Naive thymus-derived CD8-positive, alpha-beta T cell (primary cell): ENCODE measurements at places on chromosomes 5 and 9. TPM values are rescaled to one million over a fixed set of nuclear protein-coding genes. Genes with fewer than 3 reads are reported as not detected.

- H3K36me3 ChIP-seq = peaks cover 5% of the 10 kb centered on the region
- H3K4me3 ChIP-seq = no peak overlapping the region
- no peaks in the 10 kb centered on the region for H3K27me3 ChIP-seq
- H3K4me1 ChIP-seq = peaks cover 8% of the 10 kb centered on the region
- no peak overlapping the region for H3K27ac ChIP-seq
Observed at GRCh38 chr9:129291041-129291501, 113.0 kb upstream of the IER5L start.

- peak overlapping the region; percentile 53 for H3K27ac ChIP-seq
- H3K36me3 ChIP-seq = peaks cover 96% of the 10 kb centered on the region
- H3K4me3 ChIP-seq = peak overlapping the region; percentile 70
- no peak for DNase-seq
- H3K4me1 ChIP-seq = peaks cover 85% of the 10 kb centered on the region
Observed at GRCh38 chr5:179612577-179613459, 10.7 kb downstream of the HNRNPH1 start.

DNA sequence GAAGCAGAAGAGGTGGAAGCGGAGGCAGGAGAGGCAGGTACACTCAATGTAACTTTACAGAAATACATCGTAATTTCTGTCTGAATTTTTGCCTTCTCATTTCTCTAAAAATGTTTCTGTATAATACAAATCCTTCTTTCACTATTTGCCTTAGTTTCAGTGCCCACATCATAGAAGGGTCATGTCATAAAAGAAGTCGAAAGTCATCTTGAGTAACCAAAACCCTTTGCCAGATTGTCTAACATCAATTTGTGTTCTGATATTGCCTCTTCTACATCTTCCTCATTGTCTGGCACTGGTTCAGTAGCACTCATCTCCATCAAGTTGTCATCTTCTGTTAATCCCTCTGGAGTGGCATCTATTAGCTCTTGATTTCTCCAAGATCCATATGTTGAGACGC, 6.2 kb upstream of the CYFIP2 start:
- peak overlapping the region; percentile 92 for H3K27ac ChIP-seq
- no peaks in the 10 kb centered on the region for H3K27me3 ChIP-seq
- H3K4me3 ChIP-seq = peak overlapping the region; percentile 30
- H3K4me1 ChIP-seq = peaks cover 50% of the 10 kb centered on the region

The GHR gene
- not detected for total RNA-seq

DNA sequence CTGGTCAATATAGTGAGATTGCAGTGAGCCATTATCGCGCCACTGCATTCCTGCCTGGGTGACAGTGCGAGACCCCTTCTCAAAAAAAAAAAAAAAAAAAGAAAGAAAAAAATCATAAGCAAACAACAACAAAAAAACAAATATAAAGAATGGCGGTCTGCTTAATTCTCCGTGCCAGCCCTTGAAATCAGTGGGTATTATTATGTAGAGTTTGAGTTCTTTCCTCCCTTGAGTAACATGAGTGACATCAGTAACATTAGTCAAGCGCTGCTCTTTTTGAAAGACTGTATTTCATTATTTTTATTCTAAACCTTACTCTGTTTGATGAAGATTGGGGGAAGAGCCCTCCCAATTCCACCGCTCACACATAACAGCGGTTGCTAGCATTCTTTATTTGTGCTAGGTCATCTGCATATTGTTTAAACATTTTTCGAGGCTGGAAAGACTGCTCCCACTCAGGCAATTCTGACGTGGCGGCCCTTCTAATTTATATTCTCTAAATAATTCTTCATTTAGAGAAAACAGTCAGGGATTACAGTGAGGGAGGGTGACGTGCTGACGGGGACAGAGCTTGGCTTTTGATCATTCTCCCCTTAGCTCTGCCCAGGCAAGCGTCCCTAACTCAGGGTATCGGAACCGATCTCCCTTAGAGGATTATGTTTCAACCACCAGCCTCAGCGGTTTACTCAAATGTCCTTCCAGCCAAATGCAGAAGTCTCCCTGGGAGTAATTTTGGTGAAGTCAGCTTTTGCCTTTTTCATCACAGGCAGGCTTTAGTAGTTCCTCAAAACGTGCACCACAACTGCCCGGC, 860 bp upstream of the MARCHF6 start:
- H3K27ac ChIP-seq = peak overlapping the region; percentile 93
- H3K4me1 ChIP-seq = peaks cover 14% of the 10 kb centered on the region
- H3K36me3 ChIP-seq = no peaks in the 10 kb centered on the region
- H3K4me3 ChIP-seq = peak overlapping the region; percentile 95
- no peak for DNase-seq

DNA sequence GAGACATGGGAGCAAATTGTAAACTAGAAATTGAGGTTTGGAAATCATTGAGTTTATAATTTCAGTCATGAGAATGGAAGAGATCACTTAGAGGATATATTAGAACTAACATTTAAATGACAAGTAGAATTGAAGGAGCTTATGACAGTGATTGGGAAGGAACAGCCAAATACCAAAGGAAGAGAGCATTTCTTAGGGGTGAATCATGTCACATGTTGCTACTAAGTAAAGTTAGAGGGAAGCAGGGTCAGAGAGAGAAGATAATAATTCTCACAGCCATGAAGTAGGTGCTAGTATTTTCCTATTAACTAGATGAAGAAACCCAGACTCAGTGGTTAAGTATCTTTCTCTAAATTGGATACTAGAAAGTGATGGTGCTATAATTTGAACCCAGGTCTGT, 59.3 kb downstream of the COMMD10 start:
- no peaks in the 10 kb centered on the region for H3K27me3 ChIP-seq
- H3K36me3 ChIP-seq = peaks cover 10% of the 10 kb centered on the region
- DNase-seq = no peak
- H3K4me3 ChIP-seq = no peak overlapping the region

The ADAMTSL2 gene
- 0.66 TPM for total RNA-seq

- no peaks in the 10 kb centered on the region for H3K36me3 ChIP-seq
- no peak for DNase-seq
- peaks cover 6% of the 10 kb centered on the region for H3K27me3 ChIP-seq
- peak overlapping the region; percentile 30 for H3K4me3 ChIP-seq
- H3K27ac ChIP-seq = no peak overlapping the region
- peaks cover 8% of the 10 kb centered on the region for H3K4me1 ChIP-seq
Observed at GRCh38 chr9:128204858-128205257, 1.7 kb downstream of the DNM1 start.

The EIF4EBP3 gene
- total RNA-seq = 24.5 TPM

DNA sequence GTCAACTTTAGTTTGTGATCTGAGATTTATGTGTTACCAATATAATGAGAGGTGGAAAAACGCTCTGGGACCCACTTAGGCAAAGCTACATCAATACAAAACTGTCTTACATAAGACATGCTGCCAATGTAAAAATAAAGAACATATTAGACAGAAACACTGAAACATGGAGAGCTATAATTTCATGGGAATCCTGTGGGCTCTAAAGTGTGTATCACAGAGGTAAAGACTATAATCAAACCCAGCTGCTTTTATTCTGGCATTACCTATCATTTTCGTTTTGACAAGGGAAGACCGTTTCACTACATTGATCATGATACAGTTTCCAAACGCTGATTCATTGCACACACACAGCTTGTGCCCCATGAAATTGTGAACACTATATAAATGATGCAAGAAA, 400.5 kb upstream of the TUSC1 start:
- H3K27ac ChIP-seq = no peak overlapping the region
- H3K27me3 ChIP-seq = no peaks in the 10 kb centered on the region
- no peak for DNase-seq
- no peak overlapping the region for H3K4me3 ChIP-seq

- H3K4me3 ChIP-seq = no peak overlapping the region
- no peaks in the 10 kb centered on the region for H3K27me3 ChIP-seq
Observed at GRCh38 chr5:59097116-59097515, 514.2 kb downstream of the RAB3C start.

DNA sequence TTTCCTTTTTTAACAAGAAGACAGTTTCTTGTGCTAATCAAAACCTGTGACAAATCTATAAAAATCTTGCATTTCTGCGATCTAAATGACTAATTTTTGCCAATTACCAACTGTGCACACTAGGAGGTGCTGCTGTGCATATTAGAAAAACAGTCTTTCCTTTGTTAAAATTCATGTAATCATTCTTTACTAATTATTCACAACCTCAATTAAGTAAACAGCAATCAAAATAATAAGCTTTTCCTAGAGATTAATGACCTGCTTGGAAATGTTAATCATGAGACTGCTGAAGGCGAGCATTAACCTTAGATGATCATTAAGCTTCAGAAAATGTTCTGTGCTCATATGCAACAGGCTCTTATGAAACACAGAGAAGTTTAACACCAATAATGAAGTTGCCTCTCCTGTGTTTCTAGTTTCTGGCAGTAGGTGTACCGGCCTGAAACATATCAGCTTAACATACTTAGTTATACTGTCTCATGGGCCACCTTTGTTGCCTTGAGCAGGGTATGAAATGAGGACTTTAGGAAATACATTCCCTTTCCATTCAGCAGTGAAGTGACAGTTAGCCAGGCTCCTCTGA, 17.7 kb downstream of the RFESD start:
- H3K4me3 ChIP-seq = no peak overlapping the region
- peak; percentile 43 for DNase-seq
- H3K27me3 ChIP-seq = no peaks in the 10 kb centered on the region
- H3K36me3 ChIP-seq = no peaks in the 10 kb centered on the region

- DNase-seq = no peak
- H3K36me3 ChIP-seq = no peaks in the 10 kb centered on the region
- no peak overlapping the region for H3K4me3 ChIP-seq
Observed at GRCh38 chr5:169202969-169203368, 98.0 kb downstream of the SLIT3 start.

The ACER2 gene
- 4.5 TPM for total RNA-seq

GRCh38 chr9:89879276-89879675, 274.5 kb downstream of the GADD45G start:
- no peak overlapping the region for H3K27ac ChIP-seq
- H3K4me1 ChIP-seq = no peaks in the 10 kb centered on the region
- H3K36me3 ChIP-seq = no peaks in the 10 kb centered on the region
- H3K4me3 ChIP-seq = no peak overlapping the region
- H3K27me3 ChIP-seq = no peaks in the 10 kb centered on the region
- DNase-seq = no peak

DNA sequence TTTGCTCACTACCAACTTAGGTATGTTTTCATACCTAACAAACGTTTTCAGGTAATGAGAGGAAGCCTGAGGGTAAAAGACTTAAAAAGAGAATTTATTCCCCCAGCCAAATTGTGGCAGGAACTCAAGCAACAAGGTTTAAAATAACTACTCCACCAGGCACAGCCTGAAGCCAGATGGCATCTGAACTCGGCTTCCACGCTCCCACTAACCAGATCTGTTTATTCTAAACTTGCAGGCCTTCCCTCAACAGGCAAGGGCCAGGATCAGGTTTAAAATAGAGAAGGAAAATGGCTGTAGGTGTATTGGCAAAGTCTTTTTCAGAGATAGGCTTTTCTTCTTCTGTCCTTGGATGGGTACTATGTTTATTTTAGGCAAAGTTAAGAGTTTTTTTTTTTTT, 89.4 kb downstream of the OTULIN start:
- H3K36me3 ChIP-seq = peaks cover 12% of the 10 kb centered on the region
- H3K4me3 ChIP-seq = no peak overlapping the region
- H3K4me1 ChIP-seq = no peaks in the 10 kb centered on the region
- no peak overlapping the region for H3K27ac ChIP-seq
- H3K27me3 ChIP-seq = no peaks in the 10 kb centered on the region

DNA sequence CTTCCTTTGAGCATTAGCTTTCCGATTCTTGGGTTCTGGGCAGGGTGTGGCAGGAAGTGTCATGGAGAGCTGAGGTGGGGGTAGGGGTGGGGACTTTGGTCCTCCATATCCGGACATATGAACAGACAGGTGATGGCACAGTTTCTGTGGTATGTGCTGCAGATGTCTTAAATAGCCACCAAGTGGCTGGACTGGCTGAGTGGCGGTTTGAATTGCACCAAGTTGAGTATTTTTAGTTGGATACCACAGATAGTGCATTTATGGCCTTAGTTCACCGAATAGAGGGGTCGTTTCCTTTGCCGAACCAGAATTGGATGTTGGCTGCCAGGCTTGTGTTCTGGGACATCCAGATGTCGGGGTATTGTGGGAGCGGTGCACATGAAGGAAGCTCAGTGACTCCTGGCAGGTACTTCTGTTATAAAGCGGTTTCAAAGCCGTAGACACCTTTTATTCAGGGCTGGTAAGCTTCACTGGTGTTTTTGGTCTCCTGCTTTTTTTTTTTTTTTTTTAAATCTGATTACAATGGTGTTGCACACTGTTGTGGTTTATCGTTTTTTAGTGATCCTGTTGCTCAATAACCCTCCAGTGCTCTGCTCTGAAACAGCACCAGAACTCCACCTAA, 15.1 kb upstream of the TNFAIP8 start:
- H3K36me3 ChIP-seq = no peaks in the 10 kb centered on the region
- H3K4me1 ChIP-seq = peaks cover 98% of the 10 kb centered on the region
- no peaks in the 10 kb centered on the region for H3K27me3 ChIP-seq
- peak overlapping the region; percentile 68 for H3K4me3 ChIP-seq

The FOXD4 gene
- not detected for total RNA-seq

DNA sequence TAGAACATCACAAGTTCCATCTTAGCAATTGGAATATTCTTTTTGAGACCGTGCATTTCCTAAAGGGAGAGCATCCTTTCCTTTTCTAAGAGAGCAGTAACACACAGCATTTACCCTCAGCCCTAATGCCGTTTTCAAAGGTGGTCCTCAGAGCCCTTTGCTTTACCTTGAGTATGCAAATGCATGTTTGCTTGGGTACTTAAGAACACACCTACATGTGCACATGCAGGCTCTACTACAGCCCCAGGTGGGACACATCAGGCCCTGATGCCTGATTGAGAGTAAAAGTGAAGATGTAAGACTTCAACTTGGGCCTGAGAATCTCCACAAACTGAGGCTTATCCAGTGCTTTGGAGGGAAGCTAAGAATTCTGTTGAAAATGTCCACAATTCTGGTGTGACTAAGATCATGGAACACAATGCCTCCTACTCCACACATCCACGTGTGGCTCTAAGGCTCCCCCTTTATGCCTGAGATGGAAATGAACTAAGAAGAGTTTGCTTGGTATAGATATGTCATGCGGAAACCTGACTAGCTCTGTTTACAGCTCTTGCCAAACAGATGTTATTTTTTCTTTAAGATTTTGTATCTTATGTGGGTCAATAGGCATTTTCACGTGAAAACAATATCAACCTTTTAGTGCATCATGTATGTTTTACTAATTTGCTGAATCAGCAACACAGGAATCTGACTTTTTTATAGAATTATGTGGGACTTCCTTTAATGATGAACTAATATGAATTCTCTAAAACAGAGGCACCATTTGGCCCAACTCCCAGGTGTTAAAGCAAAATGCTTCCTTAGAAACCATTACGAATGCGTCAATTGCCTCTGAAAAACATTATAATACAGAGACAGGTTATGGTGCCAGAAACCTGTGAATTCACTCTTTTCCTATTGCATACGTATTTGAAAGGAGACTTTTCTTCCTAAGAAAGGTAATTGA, 48.9 kb upstream of the SLC2A8 start:
- no peaks in the 10 kb centered on the region for H3K36me3 ChIP-seq
- no peak for DNase-seq
- no peak overlapping the region for H3K4me3 ChIP-seq
- H3K27ac ChIP-seq = no peak overlapping the region
- H3K4me1 ChIP-seq = no peaks in the 10 kb centered on the region

The PCDHGA7 gene
- 0.42 TPM for total RNA-seq
